Activated CD8-positive, alpha-beta memory T cell treated with anti-CD3 and anti-CD28 coated beads for 48 hours (primary cell): ENCODE measurements at places on chromosomes 2 and 18.

DNA sequence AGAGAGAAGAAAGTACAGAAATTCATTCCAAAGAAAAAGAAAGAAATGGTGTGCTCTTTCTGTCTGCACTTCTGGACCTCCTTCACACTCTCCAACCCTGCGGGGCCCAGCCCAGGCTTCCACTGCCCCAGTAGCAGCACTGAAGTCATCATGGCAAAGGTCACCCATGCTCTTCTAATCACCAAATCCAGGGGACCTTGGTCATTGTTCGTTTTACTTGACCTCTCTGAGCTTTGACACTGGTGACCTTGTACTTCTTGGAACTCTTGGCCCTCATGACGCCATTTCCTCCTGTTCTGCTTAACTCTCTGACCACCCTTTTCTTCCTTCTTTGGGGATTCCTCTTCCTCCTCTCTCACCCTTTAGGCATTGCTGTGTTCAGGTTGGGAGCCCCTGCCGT lies 105.6 kb downstream of the SMAD7 start:
- DNase-seq, result no peak

DNA sequence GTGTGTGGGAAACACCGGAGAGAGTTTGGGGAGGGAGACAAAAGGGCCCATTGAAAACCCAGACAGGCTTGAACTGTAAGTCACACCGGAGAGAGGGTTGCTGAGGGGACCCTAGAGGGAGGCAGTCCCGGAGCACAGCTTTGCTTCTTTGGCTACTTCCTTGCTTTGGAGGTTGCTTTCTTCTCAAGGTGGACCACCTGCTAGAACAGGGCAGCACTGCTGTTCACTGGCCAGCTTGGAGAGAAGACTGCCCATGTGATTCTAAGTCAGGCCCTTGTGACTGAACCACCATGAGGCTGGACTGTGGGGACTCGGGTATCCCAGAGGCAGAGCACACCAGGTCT lies 4.4 kb downstream of the ACTG2 start:
- DNase-seq, result no peak

- DNase-seq, result no peak
Observed at GRCh38 chr2:218282173-218282991, 9.9 kb downstream of the TMBIM1 start.

- no peak for DNase-seq
Observed at GRCh38 chr18:55477499-55477859, 110.5 kb downstream of the TCF4 start.

- DNase-seq, result no peak
Observed at GRCh38 chr18:77129150-77129551, 3.4 kb downstream of the MBP start.

- DNase-seq, result no peak
Observed at GRCh38 chr2:241768850-241769249, 7.8 kb upstream of the GAL3ST2 start.

- DNase-seq, result no peak
Observed at GRCh38 chr2:105578166-105578565, 166.5 kb upstream of the NCK2 start.

DNA sequence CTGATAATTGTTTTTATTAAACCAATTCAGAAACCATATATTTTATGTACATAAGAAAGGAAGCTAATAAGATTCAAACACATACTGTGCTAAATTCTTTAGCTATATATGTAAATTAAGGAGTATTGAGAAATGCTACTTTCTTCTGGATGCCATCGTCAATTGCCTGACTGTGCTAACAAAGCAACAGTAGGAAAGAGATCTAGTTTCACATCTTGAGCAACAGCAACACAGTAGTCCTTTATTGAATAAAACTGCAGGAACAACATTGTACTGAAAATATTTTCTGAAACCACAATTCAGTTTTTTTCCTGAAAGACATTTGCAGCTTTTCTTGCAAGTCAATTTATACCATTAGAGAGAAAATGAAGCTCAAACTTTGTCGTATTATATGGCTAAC lies 1404.9 kb upstream of the SLC39A10 start:
- no peak for DNase-seq

- no peak for DNase-seq
Observed at GRCh38 chr2:174149530-174149929, 98.8 kb downstream of the OLA1 start.

DNA sequence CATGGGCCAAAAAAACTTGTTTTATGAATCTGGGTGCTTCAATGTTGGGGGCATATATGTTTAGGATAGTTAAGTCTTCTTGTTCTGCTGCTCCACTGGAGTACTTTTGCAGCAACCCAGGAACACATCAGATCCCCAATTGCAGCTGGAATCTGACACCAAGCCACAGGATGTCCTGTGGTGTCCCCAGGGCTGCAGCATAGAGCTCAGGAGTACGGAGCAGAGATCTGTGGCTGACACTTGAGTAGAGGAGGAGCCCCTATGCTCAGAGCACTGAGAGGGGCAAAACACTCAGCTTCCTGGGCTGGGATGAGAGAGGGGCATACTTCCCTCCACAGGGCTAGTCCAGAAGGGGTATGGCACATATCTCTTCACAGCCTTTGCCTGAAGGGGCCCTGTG lies 138.9 kb upstream of the ERBB4 start:
- no peak for DNase-seq

GRCh38 chr2:88556026-88556425 lies 71.2 kb downstream of the EIF2AK3 start:
- DNase-seq, result no peak

DNA sequence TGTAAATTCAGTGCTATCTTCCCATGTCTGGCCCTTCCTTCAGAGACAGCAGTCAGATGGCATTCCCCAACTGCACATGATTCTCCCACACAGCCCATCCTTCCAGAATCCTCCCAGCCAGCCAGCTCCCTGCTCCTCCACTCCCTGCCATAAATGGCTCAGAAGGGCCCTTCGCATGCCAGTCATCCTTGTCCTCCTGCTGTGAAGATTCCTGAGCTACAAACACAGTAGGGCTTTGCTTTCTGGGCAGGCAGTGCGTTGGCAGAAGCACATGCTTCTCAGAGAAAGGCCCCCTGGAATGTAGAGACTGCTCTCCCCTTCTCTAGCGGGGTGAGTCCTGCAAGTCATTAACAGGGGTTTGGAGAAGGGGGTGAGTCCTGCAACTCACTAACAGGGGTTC lies 71.9 kb downstream of the TEX51 start:
- no peak for DNase-seq

DNA sequence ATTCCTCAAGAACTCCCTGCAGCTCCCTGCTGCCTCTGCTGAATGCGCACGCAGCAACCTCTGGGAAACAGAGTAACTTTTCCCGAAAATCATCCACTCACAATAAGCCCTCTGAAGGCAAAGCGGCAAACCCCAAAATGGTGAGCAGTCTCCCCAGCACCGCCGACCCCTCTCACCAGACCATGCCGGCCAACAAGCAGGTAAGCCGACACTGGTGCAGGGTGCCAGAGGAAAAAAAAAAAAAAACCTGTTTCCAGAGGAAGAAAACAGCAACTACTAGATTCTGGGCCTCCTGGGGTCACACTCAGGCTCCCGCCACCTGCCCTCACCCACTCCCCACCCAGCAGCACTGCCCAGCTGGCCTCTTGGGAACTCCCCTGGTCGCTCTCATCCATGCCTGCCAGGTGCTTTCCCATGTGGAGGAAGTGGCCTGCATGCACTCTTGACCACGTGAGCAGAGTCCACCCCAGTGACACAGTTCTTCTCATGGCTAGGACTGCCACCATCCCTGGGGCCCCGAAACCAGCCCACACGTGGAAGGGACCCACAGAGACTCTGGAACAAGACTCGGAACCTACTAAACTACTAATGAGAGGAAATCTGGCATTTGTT lies 36.9 kb downstream of the KCTD18 start:
- no peak for DNase-seq

DNA sequence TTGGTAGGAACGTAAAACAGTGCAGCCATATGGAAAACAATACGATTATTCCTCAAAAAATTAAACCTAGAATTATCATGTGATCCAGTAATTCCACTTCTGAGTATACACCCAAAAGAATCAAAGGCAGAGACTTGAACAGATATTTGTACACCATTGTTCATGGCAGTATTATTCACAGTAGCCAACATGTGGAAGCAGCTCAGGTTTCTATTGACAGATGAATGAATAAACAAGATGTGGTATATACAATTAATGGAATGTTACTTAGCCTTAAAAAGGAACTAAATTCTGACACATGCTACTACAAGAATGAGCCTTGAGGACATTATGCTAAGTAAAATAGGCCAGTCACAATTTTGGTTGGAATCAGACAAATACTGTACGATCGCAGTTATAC lies 14.2 kb upstream of the RTTN start:
- no peak for DNase-seq

DNA sequence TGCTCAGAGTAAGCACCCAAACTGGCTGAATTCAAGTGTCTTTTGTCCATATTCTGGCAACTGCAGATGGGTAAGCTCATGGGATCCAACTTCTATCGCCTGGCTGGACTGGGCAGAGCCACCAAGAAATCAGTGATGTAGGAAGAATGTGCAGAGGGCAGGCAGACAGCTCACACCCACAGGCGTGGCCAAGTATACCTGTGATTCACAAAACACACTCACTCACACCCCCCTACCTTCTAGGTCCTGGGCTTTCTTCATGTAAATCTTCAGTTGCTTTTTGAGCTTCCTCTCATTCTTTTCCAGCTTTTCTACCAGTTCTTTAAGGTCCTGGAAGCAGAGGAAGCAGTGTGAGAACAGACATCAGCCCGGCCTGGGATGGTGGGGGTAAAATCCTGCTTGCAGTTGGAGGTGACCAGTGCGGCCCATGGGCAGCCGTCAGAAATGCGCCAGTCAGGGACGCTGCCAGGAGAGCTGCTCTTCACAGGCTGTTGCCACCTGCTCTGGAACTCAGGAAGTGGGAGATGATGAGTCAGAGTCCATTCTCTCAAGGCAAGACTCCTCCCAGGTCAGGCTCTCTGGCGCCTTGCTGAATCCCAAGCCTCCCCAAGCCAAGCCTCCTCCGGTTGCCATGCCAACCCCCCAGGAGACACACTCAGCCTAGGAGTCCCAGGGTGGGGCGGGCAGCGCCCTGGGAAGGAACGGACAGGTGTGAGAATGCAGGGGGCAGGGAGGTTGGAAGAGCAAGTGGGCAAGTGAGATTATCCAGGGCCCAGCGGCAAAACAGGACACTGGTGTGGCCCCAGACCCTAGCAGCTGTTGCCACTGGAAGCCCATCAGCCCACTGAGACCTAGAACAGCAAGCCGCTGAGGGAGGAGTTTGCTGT lies 36.2 kb upstream of the ACAA2 start:
- no peak for DNase-seq

- no peak for DNase-seq
Observed at GRCh38 chr2:37892436-37893114, 32.5 kb upstream of the RMDN2 start.

GRCh38 chr2:238843476-238843875 lies 4.4 kb upstream of the TWIST2 start:
- no peak for DNase-seq

DNA sequence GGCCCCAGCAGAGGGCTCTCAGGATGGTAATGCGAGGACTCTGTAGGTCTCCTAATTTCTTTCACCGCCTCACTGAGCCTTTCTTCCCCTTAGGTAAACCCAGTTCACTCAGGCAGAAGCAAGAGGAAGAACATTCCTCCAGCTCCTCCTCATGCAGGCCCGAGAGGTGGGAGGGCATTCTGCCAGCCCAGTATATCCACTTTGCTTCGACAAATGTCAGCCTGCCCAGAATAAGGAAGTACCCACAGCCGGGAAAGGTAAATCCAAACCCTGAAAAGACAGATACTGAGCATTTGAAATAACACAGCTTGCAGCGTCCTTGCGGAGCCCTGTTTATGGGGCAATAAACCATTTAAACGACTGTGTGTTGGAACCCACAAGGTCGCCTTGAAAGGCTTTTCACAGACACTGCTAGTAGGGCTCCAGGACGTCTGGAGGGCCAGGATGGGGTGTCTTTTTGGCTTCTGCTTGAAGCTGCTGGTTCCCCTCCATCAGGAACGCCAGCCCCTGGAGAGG lies 63.0 kb upstream of the STPG4 start:
- no peak for DNase-seq

- no peak for DNase-seq
Observed at GRCh38 chr18:68665628-68666027, 49.3 kb downstream of the TMX3 start.

GRCh38 chr2:52113338-52113737 lies 1081.4 kb upstream of the NRXN1 start:
- DNase-seq, result no peak

GRCh38 chr2:51263951-51264350 lies 232.0 kb upstream of the NRXN1 start:
- no peak for DNase-seq

DNA sequence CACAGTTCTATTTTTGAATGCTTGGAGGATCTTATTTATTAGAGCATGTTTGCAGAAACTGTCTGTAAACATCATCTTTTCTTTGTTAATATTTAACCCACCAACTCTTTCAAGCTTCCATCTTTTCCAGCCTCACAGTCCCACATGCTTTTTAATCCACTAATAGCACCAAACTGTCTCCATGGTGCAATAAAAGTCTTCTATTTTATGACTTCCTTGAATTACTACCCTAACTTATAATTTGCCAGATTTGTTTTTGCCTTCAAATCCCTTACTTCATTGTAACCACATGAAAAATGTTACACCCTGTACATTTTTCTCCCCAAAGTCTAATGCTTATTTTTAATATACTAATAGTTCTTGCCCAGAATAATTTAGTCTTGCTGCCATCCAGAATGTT lies 792.6 kb downstream of the PLCL1 start:
- no peak for DNase-seq

DNA sequence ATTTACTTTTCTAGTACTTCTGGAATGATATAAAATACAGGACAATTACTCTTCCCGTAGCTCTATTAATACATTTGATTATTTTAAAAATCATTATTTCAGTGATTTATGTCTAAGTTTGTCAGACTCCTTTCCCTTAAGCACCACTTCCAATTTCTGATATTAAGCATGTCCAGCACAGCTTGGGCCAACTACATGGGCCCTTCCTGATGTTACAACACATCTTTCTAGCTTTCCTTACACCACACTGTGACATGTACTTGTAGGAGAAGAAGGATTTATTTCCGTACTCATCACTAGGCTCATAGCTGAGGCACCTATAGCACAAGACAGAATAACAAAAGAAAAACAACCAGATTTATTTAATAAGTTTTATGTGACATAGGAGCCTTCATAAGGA lies 134.8 kb upstream of the HNRNPA3 start:
- DNase-seq, result no peak

GRCh38 chr2:54725343-54726099 lies 2.1 kb downstream of the EML6 start:
- no peak for DNase-seq

GRCh38 chr2:63716146-63716545 lies 125.5 kb upstream of the UGP2 start:
- no peak for DNase-seq

- DNase-seq, result no peak
Observed at GRCh38 chr2:110858993-110859701, 126.8 kb downstream of the ACOXL start.

GRCh38 chr2:178700136-178700535 lies 107.1 kb downstream of the TTN start:
- no peak for DNase-seq
